ENCODE measurements at places on chromosomes 16 and 17.
A peak's percentile ranks its signal among the peaks of the same experiment; 100 is the strongest.

- no peak for DNase-seq
Measured at GRCh38 chr16:30668393-30668792, 10.2 kb downstream of the FBRS start.

DNA sequence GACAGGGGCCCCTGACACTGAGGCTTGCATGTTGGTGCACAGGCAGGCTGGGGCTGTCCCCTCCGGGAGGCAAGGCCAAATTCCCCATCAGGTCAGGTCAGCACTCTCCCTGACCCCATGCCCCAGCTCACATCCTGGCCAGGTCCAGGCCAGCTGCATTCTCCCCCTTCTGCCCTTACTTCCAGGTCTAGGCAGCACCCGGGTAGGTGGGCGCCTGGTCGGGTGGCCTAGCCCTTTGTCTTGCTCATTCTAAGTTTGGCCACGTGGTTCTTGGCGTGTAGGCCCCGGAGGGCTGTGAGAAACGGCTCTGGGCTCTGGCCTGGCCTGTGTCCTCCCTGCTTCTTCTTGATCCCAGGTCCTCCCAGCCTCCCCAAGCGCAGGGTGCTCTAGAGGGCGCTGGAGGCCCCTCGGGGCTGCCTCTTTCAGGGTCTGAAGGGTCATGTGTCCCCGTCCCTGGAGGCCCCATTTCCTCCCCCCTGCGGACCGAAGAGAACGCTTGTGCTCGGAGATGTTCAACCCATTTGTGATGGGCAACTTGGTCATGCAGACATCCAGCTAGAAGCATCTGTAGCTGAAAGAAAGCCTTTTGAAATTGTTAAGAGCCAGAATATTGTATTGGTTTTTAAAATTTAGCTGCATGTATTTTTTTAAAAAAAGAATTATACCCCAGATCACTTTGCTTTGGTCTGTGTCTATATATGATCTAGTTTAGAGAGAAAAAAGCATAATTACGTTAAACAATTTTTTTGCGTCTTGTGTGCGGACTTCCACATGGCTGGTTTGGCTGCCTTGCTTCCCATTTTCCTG lies 6.7 kb downstream of the BAHCC1 start:
- peak; percentile 87 for DNase-seq

DNA sequence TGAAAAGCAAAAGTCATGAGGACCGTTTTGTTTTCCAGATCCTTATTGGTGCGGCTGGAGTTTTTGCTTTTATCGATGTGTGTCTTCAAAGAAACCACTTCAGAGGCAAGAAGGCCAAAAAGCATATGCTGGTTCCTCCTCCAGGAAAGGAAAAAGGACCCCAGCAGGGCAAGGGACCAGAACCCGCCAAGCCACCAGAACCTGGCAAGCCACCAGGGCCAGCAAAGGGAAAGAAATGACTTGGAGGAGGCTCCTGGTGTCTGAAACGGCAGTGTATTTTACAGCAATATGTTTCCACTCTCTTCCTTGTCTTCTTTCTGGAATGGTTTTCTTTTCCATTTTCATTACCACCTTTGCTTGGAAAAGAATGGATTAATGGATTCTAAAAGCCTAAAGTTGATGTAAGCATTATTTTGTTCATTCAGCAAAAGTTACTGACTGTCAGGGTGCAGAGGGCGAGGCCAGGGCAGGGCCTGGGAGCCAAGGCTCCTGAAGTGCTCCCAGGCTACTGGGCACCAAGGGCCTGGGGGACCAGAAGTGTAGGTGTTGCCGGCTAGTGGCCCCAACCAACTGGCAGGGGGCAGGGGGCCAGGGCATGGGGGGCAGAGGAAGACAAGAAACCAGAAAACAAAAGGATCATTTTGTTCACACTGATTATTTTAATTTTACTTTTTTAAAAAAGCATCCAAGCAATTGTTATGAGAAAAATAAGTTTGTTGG lies 8.8 kb downstream of the CMTM2 start:
- no peak for DNase-seq

- DNase-seq: no peak
Measured at GRCh38 chr16:12794486-12795387, 8.9 kb downstream of the CPPED1 start.

DNA sequence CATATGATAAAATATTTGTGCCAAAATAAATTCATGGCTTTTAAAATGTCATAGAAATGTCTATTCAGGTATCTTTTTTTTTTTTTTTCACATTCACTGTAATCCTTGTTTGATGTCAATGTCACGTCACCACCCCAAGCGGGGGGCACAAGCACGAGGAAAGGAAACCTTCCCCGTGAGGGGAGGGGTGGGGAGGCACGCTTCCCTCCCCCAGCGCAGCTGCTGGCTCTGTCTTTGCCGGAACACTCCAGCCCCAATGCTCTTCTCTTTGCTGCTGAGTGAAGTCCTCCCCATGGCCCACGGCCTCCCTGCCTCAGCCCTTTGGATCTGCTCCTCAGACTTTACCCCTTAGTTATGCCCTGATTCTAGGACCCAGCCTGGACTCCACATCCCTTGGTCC lies 1.5 kb downstream of the SLC35G3 start:
- DNase-seq: no peak

DNA sequence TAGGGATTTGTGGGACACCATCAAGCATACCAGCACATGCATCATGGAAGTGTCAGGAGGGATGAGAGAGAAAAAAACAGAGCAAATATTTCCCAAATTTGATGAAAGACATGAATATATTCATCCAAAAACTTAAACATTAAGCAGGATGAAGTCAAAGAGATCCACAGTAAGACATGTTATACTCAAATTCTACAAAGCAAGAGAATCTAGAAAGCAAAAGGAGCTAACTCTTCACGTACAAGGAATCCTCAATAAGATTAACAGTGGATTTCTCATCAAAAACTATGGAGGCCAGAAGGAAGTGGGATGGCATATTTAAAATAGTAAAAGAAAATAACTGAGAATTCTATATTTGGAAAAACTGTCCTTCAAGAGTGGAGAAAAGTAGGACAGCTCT lies 374.8 kb downstream of the ZFHX3 start:
- peak; percentile 4 for DNase-seq

- peak; percentile 42 for DNase-seq
Measured at GRCh38 chr17:41404024-41404671, 6.7 kb upstream of the KRT31 start.

GRCh38 chr17:64133546-64134215 lies 3.7 kb upstream of the ERN1 start:
- DNase-seq: peak; percentile 90

- no peak for DNase-seq
Measured at GRCh38 chr16:12501707-12502457, 301.8 kb downstream of the CPPED1 start.

DNA sequence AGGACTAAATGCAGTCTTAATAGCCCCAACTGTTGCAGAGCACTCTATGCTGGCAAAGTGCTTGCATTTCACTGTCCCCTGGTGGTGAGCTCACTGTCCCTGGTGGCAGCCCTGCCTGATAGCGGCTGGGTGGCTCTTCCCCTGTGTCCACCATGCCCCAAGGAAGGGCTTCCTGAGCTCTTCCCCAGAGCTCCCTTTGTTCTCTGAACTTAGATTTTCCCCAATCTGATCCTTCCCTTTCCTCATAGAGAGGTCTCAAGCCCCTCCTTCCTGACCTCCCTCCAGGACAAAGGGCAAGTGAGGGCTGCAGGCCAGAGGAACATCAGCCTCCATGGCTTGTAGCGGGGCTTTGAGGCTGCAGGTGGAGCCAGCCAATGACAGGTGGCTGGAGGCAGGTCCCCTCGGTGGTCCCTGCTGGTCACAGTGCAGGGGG lies 17.0 kb downstream of the BEAN1 start:
- no peak for DNase-seq

- no peak for DNase-seq
Measured at GRCh38 chr17:75843577-75844529, at the start of gene UNC13D. UNC13D (minus strand) TSS chr17:75844404; CDS start chr17:75844337, 67 bp downstream.

DNA sequence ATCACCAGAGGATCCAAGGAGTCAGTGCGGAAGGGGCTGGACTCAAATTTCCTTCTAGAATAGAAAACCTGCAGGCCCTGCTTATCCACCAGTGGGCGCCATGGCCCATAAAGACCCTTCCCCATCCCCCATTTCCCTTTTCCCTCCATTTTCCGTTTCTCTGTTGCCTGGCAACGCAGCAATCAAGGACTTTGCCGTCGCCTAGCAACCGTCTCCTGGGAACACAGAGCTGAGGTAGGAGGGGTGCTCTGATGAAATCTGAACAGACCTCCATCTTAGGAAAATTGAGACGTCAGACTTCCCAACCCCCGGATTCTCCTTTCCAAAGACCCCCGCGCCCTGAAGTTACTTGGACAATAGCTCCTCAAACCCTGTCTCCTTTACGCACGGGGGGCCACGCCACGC lies 5.7 kb downstream of the DLG4 start:
- DNase-seq: peak; percentile 99

- DNase-seq: no peak
Measured at GRCh38 chr16:35140293-35140986, 1681.0 kb downstream of the TP53TG3F start.

- DNase-seq: peak; percentile 70
Measured at GRCh38 chr17:4331614-4332013, 34.9 kb downstream of the UBE2G1 start.

GRCh38 chr17:49557312-49558024 lies 18.2 kb upstream of the NXPH3 start:
- DNase-seq: peak; percentile 80

DNA sequence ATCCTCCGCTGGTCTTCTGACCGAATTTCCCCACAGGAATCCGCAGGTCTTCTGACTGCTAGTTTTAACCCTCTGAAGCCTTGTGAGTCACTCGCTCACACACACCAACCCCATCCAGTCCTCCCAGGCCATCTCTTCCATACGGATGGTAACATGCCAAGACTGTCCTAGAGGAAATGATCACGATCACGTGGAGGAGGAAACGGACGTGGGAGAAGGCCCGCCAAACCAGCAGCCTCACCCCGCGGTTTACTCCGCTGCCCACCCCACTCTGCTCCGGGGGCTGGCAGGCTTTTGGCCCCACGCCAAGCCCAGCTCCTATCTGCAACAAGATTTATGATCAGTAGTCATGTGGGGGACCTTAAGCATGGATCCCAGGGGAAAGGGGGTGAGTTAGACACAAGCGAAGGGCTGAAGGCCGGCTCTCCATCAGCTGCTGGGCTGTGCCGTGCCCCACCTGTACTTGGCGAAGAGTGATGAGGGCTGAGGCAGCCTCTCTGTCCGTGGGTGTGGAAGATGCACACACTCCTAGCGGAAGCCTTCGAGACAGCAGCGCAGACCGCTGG lies 1.5 kb upstream of the FAAP100 start:
- no peak for DNase-seq

- DNase-seq: no peak
Measured at GRCh38 chr17:789160-789840, 7.1 kb downstream of the MRM3 start.

DNA sequence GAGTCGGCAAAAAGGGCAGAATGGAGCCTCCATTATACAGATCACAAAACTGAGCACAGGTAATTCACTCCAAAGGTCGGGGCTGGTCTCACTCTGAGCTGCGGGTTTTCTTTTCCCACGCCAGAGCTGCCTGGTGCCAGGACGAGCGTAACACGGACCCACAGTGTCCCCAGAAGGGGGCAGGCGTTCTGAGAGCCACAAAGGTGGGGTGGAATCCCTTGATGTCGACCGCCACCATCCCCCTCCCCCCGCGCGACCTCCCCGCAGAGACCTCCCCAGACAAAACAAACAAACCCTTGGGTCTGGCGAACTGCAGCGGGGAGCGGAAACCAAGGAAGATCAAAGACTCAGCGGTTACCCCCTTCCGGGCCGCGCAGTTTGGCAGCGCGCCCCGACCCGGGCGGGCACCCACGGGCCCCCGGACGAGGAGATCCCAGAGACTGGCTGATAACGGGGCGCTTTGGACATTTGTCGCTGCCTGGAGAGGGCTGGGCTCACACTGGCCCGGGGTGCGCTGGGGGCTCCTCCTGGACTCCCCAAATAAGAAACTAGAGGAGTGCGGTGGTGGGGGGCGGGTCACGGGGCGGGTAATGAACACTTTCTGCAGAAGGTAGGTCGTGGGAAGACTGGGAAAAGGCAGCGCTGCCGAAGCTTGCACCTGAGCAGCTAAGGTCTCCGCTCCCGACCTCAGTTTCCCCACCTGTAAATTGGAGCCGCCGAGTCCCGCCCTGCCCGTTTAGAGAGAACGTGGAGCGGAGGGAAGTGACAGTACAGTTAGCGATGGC lies 664 bp upstream of the NKD1 start:
- DNase-seq: peak; percentile 57

DNA sequence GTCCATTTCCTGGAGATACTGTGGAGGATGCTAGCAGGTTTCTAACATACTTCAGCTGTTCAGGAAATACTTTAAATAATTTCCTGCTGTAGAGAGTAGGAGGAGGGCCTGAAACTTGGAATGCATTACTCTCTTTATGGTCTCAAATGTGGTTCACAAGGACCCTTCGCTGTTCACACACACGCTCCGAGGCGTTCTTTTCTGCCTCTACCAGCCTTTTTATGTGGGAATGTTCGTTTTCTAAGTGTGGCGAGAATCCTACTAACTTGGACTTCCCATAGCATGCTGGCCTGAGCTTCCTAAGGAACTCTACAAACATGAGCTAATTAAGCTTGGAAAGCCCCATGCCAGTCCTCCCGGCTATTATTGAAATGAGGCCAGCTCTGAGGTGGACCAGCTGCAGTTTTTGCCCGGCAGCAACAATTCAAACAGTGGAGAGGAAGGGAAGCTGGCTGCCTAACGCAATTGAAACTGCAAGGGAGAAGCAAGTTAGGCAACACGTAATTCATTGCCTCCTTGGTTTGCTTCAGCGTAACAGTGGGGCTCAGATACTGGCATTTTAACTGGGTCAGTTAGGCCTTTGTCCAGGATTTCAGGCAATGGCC lies 18.9 kb downstream of the KPNA2 start:
- peak; percentile 32 for DNase-seq

DNA sequence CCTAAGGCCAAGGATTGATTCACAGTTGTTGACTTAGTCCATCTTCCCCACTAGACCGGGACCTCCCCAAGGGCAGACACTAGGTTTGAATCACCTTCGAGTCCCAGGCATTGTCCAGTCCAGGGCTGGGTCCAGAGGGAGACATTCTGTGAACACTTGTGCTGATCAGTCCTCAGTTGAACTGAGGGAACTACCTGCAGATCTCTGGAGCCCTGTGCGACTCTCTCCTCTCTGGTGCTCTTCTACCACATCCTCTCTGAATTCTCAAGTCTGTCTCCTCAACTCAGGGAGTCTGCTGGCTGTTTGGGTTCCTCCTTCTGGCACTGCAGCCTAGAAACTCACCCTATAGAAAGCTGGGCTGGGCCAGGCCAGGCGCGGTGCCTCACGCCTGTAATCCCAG lies 10.8 kb downstream of the ZNF232 start:
- DNase-seq: no peak

Measured in eye (tissue), 1 donor.